ENCODE measurements at places on chromosomes 11 and 22.

- no peak for DNase-seq
Measured at GRCh38 chr11:92455210-92455790, 230.7 kb downstream of the FAT3 start.

GRCh38 chr22:27151407-27151806 lies 494.0 kb downstream of the MIAT start:
- DNase-seq, result no peak

- no peak for DNase-seq
Measured at GRCh38 chr11:6616596-6617250, 2.5 kb downstream of the TPP1 start.

- no peak for DNase-seq
Measured at GRCh38 chr11:1845095-1845429, 6.3 kb downstream of the TNNI2 start.

Data from spinal cord (tissue), 10 donors.